ENCODE measurements at places on chromosomes 12 and 14.

- DNase-seq = no peak
Measured at GRCh38 chr14:69312608-69313007, 52.6 kb downstream of the GALNT16 start.

- DNase-seq = no peak
Measured at GRCh38 chr14:45211295-45211694, 41.7 kb downstream of the MIS18BP1 start.

- no peak for DNase-seq
Measured at GRCh38 chr14:57009585-57010515, 199.6 kb upstream of the OTX2 start.

DNA sequence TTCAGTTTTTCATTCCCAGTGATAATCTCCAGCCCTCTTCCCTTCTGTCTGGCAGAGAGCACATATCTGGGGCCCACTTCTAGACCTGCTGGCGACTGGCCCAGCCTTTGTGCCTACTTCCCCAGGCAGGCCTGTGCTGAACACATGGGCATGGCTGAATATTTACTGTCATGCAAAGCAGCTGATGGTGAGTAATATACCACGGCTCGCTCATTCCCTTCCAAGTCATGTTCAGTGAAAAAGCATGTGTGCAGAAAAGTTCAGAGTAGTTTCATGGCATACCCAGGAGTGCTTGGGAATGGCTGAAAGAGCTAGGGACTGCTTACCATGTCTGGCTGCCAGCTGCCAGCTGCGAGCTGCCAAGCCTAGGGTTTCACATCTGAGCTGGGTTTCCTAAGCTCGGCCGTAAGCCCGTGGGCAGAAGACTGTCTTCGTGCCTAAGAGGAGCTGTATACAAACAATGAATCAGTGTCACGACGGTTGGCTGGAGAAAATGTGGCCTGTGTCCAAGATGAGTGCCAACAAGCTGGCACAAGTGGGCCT lies 179.9 kb upstream of the PELI2 start:
- DNase-seq = no peak

- DNase-seq = no peak
Measured at GRCh38 chr12:6952863-6953441, 1.8 kb downstream of the PTPN6 start.

GRCh38 chr12:10540776-10541205 lies 35.1 kb downstream of the EIF2S3B start:
- DNase-seq = no peak

DNA sequence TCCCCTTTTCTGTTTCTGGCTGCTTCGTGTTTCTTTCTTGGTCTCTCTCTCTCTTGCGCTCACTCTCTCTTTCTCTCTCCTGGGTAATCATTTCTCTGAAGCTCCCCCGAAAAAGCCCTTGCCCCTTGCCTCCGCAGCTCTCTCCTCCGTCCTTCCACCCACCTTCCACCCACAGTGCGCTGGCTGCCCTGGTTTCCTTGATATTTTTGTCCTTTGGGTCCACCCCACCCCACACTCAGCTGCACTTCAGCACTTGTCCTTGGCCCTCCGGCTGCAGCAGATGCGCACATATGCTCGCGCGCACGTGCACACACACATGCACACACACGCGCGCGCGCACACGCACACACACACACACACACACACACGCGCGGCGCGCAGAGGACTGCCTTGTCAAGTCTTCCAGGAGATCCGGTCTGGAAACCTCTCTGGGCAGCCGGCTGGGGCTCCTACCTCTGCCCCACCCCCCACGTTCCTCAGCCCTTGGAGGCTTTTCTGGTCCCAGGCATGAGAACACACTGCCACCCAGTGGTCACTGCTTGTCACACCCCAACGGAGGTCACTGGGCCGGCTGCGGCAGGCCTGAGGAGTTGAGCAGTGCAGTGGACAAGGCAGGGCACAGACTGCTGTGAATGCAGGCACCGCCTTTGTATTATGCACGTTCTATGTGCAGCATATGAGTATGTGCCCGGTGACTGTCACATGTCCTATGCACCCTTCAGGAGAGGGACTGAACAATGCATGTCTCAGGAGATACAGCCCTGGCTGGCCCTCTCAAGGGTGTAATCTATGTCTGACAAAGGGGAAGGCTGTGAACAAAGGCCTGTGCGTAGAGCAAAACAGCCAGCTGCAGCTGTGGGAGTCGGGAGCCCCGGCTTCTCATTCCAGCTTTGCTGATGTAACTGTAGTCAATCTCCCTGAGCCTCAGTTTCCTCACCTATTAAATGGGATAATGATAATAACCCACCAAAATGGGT lies 6.5 kb downstream of the LAG3 start:
- DNase-seq = peak; percentile 73

DNA sequence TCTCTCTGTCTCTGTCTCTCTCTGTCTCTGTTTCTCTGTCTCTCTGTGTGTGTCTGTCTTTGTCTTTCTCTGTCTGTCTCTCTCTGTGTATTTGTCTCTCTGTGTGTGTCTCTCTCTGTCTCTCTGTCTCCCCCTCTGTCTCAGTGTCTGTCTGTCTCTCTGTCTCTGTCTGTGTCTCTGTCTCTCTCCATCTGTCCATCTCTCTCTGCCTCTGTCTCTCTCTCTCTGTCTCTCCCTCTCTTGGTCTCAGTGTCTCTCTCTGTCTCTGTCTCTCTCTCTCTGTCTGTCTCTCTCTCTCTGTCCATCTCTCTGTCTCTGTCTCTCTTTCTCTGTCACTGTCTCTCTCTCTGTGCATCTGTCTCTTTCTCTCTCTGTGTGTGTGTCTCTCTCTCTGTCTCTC lies 143.8 kb upstream of the GARIN2 start:
- DNase-seq = no peak

DNA sequence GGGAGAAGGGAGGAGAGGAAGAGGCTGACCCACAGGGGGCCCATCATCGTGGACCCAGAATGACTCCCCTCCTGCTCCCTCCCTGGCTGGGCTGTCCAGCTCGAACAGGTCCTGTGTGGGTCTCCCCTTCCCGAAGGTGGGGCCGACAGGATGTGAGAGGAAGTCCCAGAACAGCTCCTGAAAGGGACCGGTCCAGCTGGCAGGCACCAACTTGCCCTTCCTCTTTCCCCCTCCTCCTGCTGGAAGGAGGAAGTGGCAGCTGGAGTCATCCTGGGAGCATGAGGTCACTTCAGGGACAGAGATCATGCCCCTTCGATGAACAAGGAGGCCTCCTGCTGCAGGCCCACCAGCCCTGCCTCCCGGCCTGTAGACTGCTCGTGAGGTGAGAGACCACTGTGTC lies 35.0 kb upstream of the BEGAIN start:
- no peak for DNase-seq

DNA sequence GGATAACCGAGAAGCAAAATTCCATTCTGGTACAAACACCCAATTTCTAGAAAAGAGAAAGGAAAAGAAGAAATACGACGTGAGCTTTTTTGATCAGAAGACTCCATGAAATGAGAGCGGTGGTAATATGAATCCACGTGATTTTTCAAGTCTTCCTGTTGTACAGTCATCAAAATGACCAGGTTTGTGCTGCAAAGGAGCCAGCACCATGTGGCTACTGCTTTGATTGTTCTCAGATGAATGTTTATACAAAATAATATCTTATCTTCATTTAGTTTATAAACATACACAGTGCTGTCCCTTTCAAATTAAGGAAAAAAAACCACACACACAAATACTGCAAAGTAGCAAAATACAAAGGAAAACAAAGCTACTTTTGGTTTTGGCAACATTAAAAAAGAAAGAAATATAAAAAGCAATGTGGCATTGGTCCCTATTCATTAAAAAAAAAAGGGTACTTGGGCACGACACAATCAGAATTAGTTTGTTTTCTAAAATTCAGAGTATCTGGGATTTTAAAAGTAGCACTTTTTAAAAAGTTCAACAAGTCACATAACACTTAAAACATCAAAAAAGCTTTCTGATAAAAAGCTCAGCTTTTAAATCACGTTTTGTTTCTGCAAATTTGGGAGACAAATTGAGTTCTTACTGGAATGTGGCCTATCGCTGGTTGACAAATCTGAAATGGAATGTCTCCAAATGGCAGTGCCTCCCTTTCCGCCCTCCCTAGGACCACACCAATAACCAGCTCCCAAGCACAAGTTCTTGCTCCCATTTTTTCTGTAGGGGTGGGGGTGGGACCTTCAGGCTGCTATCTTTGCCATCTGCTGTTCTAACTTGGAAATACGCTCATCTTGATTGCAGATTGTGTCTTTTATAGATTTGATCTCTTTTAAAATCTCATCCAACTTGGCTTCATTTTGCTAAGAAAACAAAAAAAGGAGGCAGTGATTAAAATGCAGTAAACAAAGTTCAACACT lies 13.2 kb upstream of the SELPLG start:
- no peak for DNase-seq

GRCh38 chr14:70359076-70359424 lies 433 bp downstream of the COX16 start:
- no peak for DNase-seq

Measured in stimulated activated CD8-positive, alpha-beta memory T cell treated with anti-CD3 and anti-CD28 coated beads, Interleukin-7, amount 100 ng/mL, for 1 hour (primary cell).